C1 segment of cervical spinal cord (tissue), 14 donors: ENCODE measurements at places on chromosomes 5 and 9.

DNA sequence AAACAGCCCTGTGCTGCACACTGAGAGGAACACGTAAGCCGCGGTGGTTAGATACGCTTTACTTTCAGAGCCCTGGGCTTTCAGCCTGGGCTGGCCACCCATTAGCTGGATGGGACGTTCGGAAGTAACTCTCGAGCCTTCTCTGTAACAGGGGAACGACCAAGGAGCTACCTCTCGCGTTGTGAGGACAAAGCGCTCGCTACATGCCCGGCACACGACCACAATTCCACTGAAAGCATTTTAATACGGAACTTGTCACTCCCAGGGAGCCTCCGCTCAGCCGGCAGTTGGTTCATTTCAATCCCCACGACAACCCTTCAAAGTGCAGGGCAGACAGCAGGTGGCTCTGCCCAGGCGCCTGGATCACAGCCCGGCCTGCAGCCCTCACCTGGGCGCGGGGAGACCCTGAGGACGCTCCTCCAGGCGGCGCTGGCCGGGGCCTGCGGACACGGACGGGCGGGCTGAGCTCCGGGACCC, 368 bp downstream of the SURF1 start:
- no peak for DNase-seq

GRCh38 chr5:156169495-156169894, 157.5 kb upstream of the SGCD start:
- no peak for DNase-seq

GRCh38 chr5:54671111-54671531, 153.6 kb downstream of the SNX18 start:
- DNase-seq = no peak

- no peak for DNase-seq
These were observed at the start of gene ITK for GRCh38 chr5:157180374-157181264. TSS of gene ITK (plus strand) at chr5:157180840. CDS start at chr5:157180978, 138 bp downstream.
